Stimulated activated CD8-positive, alpha-beta memory T cell treated with anti-CD3 and anti-CD28 coated beads, Interleukin-15, amount 100 ng/mL, for 24 hours (primary cell): ENCODE measurements at places on chromosomes 11 and 22.

DNA sequence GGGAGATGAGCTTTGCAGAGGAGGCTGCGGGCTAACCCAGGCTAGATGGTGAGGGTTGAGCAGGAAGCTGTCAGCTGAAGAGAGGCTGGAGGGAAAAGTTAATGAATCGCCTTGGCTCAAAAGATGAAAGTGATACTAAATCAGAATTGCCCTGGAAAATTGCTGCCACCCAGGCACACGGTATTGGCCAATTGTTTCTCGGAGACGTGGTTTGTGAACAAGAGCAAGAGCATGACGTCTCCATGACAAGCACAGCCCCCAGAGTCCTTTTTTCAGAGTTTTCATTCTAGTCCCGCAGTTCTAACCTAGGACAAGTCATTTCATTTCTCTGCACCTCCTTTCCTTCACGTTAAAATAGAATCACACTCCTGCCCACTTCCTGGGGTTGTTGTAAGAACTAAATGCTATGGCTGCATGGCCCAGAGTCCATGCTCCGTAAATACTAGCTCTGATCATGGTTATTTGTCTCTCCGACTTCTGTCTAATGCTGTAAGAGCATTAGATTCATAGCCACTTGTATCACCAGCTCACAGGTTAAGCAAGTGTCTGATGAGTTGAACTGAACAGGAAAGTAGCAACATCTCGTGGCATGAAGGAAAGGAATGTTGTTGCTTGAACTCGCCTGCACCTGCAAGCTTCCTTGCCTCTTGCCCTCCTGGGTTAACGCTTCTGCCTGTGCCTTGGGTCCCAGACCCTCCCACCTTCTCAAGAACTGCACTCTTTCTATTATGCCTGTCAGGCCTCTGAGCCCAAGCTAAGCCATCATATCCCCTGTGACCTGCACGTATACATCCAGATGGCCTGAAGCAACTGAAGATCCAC is 33.8 kb upstream of the NUP50 start:
- DNase-seq, result no peak

GRCh38 chr11:118605116-118605867 is 2.1 kb upstream of the PHLDB1 start:
- DNase-seq, result no peak

GRCh38 chr11:57071829-57072228 is 83.1 kb downstream of the OR5AK2 start:
- DNase-seq, result no peak

- DNase-seq, result peak; percentile 51
These were observed at the start of gene UEVLD for GRCh38 chr11:18588297-18589252. Gene UEVLD (minus strand): TSS chr11:18588734. CDS start chr11:18588654, 80 bp downstream.

DNA sequence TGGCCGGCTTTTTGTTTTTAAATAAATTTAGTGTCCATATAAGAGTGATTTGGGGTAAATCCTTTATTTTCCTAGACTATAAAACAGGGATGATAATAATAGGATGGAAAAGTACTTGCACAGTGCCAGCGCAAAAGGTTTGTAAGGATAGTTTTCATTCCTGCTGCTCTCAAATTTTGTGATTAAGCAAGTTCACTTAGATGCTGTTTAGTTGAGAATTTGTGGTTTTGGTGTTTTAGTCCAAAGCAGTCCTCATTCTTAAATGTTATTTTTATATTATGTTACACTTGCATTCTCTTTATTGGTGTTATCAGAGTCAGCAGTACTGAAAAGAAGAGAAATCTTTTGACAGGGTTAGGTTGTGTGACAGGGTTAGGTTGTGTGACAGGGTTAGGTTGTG is 47.9 kb downstream of the PPP6R3 start:
- DNase-seq, result no peak

GRCh38 chr11:106553304-106553703 is 465.0 kb downstream of the GUCY1A2 start:
- no peak for DNase-seq
